ENCODE measurements at places on chromosomes 12 and 14. TPM values are rescaled to one million over a fixed set of nuclear protein-coding genes. Genes with fewer than 3 reads are reported as not detected.

DNA sequence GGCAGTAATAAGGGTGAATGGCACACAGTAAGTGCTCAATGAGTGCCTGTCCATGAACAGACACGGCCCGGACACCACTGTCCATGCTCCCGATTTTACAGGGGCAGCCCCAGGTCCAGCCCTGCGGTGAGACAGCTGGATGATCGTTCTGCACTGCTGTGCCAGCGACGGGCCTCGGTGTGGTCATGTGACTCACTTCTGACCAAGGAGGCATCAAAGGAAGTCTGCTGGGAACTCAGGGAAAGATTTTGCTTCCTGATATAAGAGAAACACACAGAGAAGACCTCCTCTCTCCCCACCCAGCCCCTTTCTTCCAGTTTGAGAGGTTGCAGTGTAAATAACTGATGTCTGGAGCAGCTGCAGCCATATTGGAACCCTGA is 126.6 kb downstream of the SCARB1 start:
- no peak for DNase-seq

DNA sequence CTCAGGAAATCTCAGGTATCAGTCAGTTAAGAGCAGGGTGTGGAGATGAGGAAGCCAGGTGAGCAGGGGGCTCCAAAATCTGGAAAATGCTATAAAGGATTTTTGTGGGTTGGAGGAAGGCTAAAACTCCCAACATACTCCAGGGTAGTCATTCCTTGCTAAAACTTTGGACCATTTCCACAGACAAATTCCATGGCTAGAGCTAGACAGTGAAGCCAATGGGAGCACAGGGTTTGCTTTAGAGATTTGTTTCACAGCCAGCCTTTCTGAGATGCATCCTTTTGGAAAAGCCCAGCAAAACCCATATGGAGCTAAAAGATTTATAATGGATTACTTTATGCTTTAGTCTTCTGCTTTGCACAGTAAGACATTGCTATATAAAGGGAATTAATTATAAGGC is 146.5 kb downstream of the SAMD4A start:
- no peak for DNase-seq

DNA sequence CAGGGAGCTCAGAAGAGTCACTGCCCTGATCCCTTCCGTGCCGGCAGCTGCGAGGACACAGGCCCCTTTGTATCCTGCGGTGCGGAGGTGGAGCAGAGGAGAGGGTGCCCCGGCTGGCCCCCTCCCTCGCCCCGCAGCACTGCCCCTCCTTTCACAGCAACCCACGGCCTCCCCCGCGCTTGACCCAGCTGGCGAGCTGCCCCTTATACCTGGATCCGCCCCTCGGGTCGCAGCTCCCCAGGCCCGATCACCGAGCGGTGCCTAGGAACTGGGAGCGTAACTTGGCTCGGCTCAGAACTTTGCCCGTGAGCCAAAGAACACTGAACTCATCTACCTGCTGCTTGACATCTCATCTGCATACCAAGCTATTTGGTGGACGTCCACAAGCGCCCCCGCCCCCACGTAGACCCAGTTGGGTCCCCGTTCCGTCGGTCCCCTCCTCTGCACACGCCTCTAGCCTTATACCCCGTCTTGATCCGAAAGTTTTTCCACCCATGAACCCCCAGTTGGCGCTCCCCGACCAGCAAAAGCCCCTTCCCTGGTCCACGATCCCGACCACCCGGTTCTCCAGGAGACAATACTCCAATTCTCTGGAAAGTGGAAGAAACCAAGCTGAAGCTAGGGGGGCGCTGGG is 697 bp upstream of the DNAJC14 start:
- DNase-seq = peak; percentile 28

- DNase-seq = no peak
These were observed 14.2 kb downstream of the RPS6KL1 start for GRCh38 chr14:74908861-74909341.

The LPCAT3 gene
- 43.0 TPM for polyA plus RNA-seq

The TRHDE gene
- 0.32 TPM for polyA plus RNA-seq

The LRRC43 gene
- polyA plus RNA-seq = not detected

Data from A549 (cell line).